ENCODE measurements at places on chromosomes 2 and 18. TPM values are rescaled to one million over a fixed set of nuclear protein-coding genes. Genes with fewer than 3 reads are reported as not detected.
A peak's percentile ranks its signal among the peaks of the same experiment; 100 is the strongest.

DNA sequence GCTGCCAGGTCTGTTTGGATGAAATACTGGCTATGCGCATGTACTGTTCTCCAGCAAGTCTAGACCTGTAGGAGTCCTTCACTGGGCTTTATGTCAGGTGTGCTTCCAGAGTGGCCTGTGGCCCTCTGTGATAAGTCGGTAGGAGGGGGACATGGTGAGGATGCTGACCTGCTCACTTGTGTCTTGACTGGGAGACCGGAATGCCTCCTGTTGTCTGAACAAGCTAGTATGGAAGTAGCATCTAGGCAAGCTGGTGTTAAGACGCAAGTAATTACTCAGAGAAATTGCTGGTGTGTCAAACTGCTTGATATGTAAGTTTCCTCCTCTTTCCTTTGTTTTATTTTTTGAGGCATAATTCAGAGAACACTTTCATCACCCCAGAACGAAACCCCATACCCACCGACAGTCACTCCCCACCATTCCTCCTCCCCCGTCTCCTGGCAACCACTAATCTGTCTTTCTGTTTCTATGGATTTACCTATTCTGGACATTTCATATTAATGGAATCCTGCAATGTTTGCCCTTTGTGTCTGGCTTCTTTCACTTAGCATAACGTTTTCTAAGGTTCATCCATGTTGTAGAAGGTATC lies 76.4 kb downstream of the TMEM247 start:
- DNase-seq: no peak
- peak overlapping the region; percentile 71 for H3K27ac ChIP-seq
- peaks cover 97% of the 10 kb centered on the region for H3K4me1 ChIP-seq
- H3K4me3 ChIP-seq: no peak overlapping the region

Gene CCDC141
- total RNA-seq: 38.8 TPM

GRCh38 chr2:231425291-231425810 lies 29.8 kb downstream of the B3GNT7 start:
- H3K4me3 ChIP-seq: no peak overlapping the region
- no peaks in the 10 kb centered on the region for H3K4me1 ChIP-seq
- no peaks in the 10 kb centered on the region for H3K36me3 ChIP-seq

Gene ATG16L1
- 39.0 TPM for total RNA-seq

- H3K4me3 ChIP-seq: no peak overlapping the region
- H3K36me3 ChIP-seq: no peaks in the 10 kb centered on the region
- no peak overlapping the region for H3K27ac ChIP-seq
- H3K27me3 ChIP-seq: no peaks in the 10 kb centered on the region
- no peaks in the 10 kb centered on the region for H3K4me1 ChIP-seq
Measured at GRCh38 chr2:178012639-178013038, 59.9 kb downstream of the PDE11A start.

DNA sequence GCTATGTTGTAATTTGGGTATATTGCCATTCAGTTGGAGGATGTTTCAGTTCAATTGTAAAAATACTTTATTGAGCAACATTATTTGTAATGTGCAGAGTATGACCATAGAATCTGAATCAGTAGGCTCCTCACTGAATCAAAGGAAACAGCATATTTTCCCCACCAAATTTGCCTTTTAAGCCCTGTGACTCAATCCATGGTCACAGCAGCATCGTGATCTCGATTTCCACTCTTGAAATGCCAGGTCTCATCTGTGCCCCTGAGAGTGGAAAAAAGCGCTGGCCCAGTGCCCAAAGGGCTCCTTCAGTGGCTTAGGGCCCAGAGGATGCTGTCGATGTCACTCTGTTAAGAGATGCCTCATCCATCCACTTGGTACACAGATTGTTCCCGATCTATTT lies 57.5 kb downstream of the FHOD3 start:
- peaks cover 15% of the 10 kb centered on the region for H3K27me3 ChIP-seq
- no peak for DNase-seq
- H3K4me3 ChIP-seq: no peak overlapping the region
- H3K27ac ChIP-seq: no peak overlapping the region
- no peaks in the 10 kb centered on the region for H3K36me3 ChIP-seq

- no peak overlapping the region for H3K4me3 ChIP-seq
- no peak for DNase-seq
- no peaks in the 10 kb centered on the region for H3K27me3 ChIP-seq
Measured at GRCh38 chr2:153391131-153391530, 87.4 kb downstream of the RPRM start.

DNA sequence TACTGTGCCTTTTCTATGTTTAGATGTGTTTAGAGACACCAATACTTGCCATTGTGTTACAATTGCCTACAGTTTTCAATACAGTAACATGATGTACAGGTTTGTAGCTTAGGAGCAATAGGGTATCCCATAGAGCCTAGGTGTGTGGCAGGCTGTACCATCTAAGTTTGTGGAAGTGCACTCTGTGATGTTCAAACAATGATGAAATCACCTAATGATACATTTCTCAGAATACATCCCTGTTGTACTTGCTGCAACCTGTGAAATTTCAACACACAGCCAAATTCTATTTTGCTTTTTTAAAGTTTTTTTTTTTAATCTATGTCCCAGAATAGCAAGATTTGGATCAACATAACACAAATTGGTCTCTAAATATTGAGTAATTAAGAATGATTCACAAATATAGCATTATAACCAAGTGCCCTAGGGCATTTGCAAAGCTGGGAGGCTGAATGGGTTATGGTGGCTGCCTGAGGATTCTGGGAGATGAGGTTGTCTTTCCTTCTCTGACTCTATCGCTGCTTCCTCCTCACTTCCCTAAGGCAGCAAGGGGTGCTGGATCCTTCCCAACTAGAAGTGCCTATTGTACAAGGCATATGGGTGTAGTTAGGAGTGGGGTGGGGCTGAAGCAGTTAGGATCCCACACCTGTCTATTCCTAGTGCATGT lies 78.3 kb downstream of the SKA1 start:
- no peak overlapping the region for H3K4me3 ChIP-seq
- H3K27me3 ChIP-seq: peaks cover 21% of the 10 kb centered on the region
- no peaks in the 10 kb centered on the region for H3K4me1 ChIP-seq

Gene FHOD3
- not detected for total RNA-seq
